Retinal pigment epithelial cell (primary cell): ENCODE measurements at places on chromosomes 3 and 15.

GRCh38 chr3:54888873-54889272 lies 39.0 kb downstream of the LRTM1 start:
- no peak for DNase-seq

DNA sequence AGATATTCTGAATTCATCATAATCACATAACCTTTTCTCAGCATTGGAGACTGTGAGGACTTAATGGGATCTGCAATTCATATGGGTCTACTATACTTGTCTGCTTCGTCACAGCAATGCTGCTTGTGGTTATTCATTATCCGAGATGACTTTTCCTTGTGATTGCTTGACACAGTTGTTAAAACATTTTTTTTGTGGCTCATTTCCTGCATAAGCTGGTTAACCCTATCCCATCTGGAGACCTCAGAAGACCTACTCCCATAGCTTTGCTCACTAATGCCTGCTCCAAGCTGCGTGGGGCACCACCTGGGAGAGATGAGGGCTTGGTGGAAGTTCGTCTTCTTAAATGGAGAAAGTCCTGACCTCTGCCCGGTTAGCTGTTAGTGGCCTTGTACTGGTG lies 360.8 kb downstream of the CHST2 start:
- DNase-seq: peak; percentile 39

GRCh38 chr3:133137042-133137996 lies 99.1 kb downstream of the TMEM108 start:
- DNase-seq: no peak

DNA sequence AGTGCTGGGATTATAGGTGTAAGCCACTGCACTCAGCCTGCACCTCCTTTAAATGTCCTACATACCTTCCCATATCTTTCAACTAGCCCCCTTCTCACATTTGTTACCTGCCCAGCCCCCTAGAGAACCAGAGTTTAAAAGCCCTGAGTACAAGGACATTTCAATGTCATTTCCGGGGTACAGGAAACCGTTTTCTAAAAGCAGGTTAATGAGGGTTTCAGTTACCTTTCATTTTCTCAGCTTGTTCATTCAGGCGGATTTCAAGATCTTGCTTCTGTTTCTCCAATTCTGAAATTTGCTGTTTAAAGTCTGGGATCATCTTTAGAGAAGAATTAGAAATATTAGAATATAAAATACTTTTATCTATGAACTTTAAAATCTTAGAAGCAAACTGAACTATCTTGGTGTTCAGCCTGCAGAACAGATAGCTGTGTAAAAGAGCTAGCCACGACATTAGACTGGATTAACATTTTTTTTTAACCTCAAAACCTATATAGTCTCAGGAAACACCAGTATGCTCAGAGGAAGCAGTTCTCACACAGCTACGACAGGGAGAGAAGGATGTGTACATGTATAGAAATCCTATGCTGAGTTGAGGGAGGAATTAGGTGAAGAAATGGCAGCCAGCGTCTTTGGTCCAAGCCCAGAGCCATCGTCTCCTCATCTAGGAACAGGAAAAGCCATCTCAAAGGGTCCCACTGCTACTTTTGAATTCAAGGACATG lies 29.9 kb upstream of the GNB5 start:
- no peak for DNase-seq

DNA sequence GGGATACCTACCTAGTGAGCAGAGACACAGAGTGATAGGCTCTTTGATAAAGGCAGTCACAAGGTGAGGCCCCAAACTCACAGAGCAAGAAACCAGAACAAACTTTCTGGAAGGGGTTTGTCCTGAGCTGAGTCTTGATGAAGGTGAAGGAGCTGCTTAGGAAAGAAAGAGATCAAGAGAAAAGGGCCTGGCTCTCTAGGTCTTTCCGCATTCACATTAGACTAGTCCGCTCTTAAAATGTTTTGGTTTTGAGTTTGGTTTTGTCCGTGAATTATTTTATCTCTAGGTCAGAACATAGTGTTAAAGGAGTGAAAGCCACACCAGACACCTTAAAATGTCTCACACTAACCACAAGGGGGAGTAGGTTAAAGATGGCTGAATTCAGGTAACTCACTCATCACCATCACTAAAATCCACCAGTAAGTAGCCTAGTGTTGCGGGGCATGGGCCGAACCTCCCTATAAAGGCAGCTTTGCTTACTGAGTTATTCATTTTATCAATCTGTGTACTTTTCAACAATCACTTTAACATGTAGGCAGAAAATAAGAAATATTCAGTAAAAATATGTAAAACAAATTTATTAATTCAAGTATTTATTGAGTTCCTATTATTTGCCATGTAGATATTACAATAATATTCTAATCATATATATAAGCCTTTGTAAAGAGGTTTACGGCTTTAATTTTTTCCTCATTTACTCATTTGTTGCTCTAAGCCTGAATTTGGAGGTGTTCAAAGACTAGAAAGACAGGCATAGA lies 121.5 kb upstream of the TSC22D2 start:
- no peak for DNase-seq

DNA sequence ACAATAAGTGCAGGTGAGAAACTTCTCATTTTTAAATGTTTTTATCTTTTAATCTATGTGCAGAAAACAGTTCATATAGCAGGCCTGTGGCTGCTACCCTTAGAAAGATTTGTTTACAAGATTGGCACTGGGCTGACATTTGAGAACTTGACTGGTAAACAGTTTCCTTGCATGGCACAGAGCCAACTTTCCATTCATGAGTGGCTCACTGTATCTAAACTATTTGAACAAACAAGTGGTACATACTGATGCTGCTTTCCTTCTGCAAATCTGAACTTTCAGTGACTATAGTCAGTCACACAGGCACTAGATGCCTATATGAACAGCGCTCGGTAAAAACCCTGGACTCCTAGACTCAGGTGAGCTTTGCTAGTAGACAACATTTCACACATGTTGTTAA lies 6.3 kb upstream of the GTPBP8 start:
- peak; percentile 11 for DNase-seq

DNA sequence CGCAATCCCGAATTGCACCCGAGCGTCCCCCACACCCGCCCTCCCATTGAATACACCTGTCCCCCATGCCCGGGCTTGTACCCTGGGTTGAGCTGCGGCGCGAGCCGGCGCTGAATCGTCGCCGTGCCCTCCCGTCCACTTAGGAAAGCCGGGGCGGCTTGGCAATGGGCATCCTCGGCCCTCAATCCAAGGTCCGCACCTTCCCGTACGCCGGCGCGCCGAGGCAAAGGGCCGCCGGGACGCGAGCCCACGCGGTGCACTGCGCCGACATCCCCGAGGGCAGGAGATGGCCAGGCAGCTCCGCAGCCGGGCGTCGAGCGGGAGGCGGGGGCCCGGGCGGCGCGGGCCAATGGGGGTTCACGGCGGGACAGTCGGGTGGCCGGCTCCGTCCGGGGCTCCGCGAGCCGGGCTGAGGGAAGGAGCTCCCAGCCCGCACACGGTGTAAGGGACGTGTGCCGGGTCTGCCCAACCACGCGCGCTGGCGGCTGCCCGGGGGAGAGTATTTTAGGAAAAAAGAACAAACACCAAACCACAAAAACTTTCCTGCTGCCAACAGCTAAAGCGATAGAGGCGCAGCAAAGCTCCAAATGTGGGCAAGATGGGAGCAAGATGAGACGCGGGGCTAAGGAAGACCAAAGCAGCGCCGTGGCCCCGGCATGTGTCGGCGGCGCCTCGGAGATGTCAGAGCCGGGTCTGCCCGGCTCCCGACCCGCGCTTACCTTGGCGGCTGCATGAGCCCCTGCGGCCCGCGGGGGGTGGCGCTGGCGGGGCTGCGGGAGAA lies 621 bp downstream of the RGMA start:
- DNase-seq: no peak

DNA sequence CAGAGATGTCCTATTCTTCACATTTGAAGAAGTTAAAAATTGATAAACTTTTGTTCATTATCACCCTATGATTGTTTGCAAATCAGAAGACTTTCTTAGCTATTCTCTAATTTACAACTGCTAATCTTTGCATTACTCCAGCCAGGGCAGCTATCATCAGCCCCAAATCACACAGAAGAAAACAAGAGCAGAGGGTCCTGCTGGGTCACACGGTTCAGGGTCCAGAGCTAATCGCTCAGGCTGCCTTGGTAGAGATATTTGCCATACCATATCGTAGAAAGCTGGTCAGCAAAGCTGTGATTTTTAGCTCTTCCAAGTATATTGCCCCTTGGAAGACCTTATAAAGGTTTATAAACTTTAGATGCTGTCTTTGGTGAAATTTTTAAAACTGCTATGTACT lies 181.4 kb downstream of the MAGI1 start:
- no peak for DNase-seq

GRCh38 chr3:49476563-49476962 lies 6.5 kb downstream of the DAG1 start:
- no peak for DNase-seq

GRCh38 chr15:69522361-69522760 lies 69.7 kb downstream of the RPLP1 start:
- DNase-seq: no peak

DNA sequence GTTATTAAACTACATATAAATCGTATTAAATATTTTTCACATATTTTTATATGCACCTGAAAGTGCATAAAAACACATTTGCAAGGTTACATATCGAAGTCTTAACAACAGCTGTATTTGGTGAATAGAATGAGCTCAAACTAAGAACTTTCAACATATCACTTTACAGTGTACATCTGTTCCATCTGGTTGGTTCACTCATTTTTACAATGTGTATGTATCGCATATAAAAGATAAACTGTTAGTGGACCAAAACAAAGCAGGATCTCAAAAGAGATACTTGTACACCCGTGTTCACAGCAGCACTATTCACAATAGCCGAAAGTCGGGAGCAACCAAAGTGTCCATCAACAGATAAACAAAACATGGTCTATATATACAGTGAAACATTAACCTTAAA lies 55.8 kb downstream of the TBL1XR1 start:
- no peak for DNase-seq

DNA sequence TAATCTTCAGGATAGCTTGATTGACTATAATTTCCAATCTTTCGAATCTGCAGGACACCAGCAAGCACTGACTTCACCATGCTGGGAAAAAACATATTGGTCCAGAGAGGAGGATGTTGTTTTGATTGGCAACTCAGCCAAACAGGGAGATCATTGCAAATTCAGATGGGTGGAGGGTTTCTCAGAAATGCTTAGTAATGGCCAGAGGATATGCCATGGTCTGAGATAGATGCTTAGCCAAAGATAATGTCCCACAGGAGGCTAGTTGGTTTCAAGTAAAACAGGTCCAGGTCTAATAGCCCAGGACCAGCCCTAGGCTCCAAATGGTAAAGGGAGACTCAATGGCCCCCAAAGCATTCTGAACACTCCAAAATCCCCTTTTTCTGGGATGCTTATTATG lies 46.7 kb upstream of the CCDC80 start:
- DNase-seq: no peak

DNA sequence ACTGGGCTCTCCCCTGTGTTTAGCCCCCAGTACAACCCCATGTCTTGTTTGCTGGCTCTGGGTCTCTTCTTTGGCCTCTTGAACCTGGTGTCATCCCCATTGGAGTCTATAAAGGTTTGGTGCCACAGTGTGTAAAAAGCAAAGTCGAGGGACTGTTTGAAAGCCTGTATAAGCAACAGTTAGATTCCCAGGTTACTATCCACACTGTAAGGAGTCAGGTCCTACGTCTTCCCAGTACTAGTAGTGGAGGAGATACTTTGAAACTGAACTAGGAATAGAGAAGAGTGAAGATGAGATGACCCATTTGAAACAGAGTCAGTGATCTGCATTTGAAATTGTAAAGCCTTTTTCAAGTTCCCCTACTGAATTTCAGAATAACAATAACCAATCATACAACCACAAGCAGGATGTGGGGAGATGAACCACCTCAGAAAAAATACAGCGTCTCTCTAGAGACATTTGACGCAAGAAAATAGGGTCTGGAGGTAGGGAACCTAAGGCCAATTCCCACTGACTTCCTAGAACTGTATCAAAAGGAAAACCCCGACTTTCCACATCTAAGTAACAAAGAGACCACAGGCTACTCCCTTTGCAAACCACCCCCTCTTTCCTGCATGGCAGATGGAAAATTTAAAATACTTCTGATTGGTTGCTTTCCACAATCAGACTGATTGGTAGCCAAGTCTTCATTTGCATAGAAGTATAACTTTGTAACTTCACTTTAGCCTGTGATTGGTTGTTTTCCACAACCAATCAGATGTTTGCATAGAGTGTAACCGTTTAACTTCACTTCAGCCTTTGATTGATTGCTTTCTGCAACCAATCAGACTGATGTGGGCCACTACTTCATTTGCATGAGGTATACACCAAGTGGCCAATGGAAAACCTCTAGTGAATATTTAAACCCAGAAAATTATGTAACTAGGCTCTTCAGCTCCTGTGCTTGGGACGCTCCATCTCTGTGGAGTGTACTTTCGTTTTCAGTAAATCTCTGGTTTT lies 49.9 kb upstream of the NEDD4 start:
- DNase-seq: no peak

- DNase-seq: no peak
Measured at GRCh38 chr15:62249501-62249900, 84.4 kb upstream of the C2CD4B start.

GRCh38 chr15:55823191-55823670 lies 80.3 kb upstream of the PRTG start:
- peak; percentile 98 for DNase-seq

DNA sequence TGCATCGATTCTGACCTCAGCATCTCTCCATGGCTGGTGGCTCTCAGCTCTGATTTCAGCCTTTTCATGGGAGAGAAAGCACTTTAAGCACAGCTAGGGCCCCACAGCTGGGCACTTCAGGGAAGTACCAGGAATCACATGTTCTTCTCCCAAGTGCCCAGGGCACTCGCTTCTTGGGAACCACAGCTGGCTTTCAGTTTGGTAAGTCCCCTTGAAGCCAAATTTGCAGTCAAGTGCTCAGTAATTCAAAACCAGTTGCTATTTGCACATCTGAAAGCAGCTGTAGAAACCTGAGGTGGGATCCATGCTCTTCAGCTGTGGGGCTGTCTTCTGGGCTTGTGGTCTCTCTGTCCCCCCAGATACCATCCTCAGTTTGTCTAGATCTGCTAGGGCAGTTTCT lies 12.8 kb downstream of the GABRA5 start:
- no peak for DNase-seq

- peak; percentile 49 for DNase-seq
Measured at GRCh38 chr3:57890874-57891273, 117.3 kb upstream of the FLNB start.

- no peak for DNase-seq
Measured at GRCh38 chr3:144107923-144108322, 136.3 kb downstream of the DIPK2A start.

GRCh38 chr15:62462721-62463120 lies 297.6 kb upstream of the C2CD4B start:
- DNase-seq: no peak

DNA sequence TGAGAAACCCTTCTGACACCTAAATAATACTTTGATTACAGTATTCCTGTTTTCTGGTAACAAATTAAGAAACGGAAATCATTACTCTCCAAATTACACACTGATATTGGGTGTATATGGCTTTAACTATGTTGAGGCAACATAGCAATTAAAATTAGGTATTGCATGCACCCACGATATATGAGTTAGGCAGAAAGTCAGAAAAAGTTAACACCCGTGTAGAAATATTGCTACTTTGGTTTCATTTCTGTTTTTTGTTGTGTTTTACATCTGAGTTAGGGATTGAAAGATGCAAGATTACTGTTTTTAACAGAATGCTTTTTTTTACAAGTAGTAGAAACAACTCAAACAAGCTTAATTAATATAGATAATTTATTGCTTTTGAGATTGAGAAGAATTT lies 327.8 kb downstream of the GBE1 start:
- DNase-seq: no peak
